AG20443 (cell line): ENCODE measurements at places on chromosomes 2 and 18.

GRCh38 chr18:35463050-35463449 lies 34.7 kb downstream of the INO80C start:
- DNase-seq: no peak

GRCh38 chr18:50895350-50896045 lies 16.6 kb downstream of the ME2 start:
- DNase-seq: no peak

- no peak for DNase-seq
These were observed 118.1 kb upstream of the MAP2 start for GRCh38 chr2:209305746-209306196.

DNA sequence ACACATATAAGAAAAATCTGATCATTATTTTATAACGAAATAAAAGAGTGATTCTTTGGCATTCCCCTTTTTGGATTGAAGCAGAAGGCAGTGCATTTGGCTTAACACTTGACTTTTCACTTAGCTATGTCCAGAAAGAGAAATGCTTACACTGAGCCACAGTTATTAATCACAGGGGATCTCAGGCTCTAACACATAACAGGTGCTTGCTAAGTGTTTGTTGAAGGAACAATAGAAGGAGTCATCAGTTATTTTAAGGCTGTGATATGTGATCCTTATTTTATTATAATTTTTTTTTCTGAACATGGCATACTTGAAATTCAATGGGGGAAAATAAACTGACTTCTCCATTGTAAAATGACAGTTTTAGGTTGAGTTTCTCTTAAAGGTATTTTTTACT lies 209.5 kb downstream of the UBE2E3 start:
- no peak for DNase-seq

- no peak for DNase-seq
These were observed 65.4 kb downstream of the TTC21B start for GRCh38 chr2:165888171-165888570.
